ENCODE measurements at places on chromosomes 11 and 22.
A peak's percentile ranks its signal among the peaks of the same experiment; 100 is the strongest.

DNA sequence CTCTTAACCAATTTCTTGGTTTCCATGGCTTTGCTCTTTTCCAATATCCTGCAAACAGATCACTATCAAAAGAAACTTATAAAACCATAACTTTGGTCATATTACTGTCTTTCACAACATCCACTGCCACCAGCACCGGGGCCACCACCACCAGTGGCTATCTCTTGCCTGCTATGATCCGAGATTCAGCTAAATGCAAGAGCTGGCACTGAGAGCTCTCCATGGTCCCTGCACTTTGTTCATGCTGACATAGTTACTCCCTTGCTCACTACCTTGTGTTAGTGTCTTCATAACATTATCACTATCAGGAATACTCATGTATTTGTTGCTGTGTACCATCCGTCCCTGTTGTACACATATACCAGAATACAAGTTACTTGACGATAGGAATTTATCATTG is 299.0 kb downstream of the ETS1 start:
- DNase-seq = no peak

GRCh38 chr11:108606495-108607160 is 13.1 kb upstream of the EXPH5 start:
- no peak for DNase-seq

- no peak for DNase-seq
Observed at GRCh38 chr11:57100638-57101331, 81.0 kb upstream of the LRRC55 start.

- no peak for DNase-seq
Observed at GRCh38 chr22:41560095-41560471, 727 bp upstream of the CSDC2 start.

DNA sequence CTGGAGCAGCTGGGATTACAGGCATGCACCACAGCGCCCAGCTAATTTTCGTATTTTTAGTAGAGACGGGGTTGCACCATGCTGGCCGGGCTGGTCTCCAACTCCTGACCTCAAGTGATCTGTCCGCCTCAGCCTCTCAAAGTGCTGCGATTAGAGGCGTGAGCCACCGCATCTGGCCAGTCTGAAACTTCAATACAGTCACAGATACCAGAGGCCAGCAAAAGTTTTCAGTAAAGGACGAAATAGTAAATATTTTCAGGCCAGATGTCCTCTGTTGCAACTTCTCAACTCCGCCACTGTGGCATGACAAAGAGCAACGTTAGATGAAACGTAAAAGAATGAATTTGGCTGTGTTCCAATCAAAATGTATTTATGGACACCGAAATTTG is 403.6 kb downstream of the MN1 start:
- DNase-seq = no peak

- DNase-seq = no peak
Observed at GRCh38 chr11:75510004-75510722, 15.6 kb downstream of the GDPD5 start.

DNA sequence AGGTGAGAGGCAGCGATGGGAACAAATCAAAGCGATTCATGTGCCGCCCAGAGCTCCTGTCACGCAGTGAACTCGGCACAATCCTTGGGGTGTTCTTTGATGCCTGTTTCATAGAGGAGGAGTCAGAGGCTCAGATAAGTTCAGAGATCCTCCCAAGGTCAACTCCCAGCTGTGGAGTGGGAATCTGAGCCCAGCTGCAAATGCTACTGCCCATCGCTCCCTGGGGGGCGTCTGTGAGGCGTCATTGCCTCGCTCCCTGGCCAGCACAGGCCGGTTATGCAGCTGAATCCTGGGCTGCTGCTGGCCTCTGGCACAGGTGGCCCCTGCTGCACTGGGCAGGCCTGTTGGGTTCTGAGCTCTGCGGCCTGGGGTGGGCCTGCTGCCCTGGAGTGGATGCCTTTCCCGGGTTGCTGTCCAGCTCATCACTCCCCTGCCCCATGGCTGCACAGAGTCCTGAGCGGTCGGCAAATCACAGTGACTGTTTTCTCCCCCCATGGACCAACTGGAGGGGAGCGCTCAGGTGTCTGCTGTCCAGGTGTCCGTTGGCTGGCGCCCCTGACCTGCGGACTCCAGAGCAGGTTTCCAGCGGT is 36.3 kb upstream of the SHISAL1 start:
- no peak for DNase-seq

- DNase-seq = no peak
Observed at GRCh38 chr11:119795231-119795630, 66.2 kb upstream of the NECTIN1 start.

DNA sequence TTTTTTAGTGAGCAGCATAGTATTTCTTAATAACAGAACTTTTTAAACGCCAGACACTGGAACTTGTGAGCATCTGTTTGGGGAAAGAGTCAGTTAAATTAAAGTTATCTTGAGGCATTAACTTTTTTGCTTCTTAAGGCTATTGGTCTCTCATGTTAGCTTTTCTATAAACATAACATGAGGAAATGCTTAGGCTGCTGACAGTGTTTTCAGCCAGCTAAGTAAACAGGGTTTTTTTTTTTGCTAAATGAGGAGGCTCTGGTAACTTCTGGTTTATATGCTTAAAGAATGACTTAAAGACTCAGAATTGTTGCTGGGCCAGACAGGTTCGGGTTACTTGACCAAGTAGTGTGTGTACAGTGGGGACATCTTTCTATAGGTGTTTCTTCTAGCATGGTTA is 95.8 kb upstream of the ALKBH3 start:
- DNase-seq = no peak

DNA sequence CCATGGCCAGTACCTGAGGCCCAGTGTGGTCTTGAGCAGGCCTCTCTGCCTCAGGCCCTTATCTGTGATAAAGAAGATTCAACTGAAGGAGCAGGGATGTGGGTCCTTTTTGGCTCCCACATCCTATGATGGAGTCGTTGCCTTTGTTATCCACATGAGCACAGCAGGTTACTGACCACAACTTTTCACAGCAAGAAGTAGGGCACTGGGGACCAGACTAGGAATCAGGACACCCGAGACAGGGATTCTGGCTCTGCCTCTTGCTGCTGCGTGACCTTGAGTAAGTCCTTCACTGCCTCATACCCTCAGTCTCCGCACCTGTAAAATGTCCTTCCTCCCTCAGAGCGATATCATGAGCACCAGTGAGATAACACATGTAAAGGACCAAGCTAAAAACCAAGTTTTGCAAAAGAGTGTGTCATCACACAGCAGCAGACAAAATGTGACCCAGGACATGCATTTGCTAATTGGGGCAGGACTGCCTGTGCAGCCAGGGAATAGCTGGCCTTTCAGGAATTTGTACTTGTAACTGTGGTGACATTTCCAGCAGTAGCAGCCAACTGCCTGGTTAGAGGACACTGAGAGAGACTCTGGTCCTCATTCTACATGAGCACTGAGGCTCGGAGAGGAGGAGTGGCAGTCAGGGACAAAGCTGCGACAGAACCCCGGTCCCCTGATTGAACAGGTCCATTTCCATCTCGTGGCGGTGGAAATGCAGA is 13.2 kb upstream of the SMIM35 start:
- DNase-seq = no peak

GRCh38 chr11:86459682-86460460 is 85.2 kb downstream of the CCDC81 start:
- DNase-seq = no peak

DNA sequence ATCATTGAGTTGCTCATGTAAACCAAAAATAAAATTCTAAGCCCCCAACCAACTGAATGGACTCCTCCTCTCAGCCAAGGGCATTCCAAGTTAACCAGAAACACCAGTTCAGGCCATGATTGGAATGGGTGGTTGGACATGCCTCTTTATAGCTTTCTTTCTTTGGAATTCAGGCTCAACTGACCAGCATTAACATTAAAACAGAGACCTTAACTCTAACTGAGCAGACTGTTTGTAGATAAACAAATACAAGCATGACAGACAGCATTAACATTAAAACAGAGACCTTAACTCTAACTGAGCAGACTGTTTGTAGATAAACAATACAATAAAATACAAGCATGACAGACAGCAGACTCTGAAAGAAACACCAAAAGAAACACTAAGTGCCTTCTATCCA is 278.2 kb downstream of the DLG2 start:
- DNase-seq = no peak

- no peak for DNase-seq
Observed at GRCh38 chr11:113715882-113716625, 9.9 kb upstream of the TMPRSS5 start.

- no peak for DNase-seq
Observed at GRCh38 chr11:6544921-6545850, 48.1 kb downstream of the DNHD1 start.

DNA sequence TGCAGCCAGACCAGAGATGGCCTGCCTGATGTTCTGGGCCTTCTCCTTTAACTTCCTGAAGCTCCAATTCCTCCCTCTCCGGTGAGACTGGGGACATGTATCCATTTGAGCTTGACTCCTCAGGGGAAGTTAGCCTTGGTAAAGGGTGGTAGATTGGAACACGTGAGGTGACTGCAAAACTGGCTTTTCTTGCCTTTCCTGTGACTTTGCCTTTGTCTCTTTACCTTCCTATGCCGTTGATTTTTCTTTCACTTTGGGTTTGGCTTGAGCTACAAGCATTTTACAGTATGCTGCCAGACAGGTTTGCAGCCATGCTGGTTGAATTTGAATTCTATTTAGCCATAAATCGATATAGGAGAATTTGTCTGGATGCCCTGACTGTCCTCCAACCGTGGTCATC is 16.8 kb upstream of the GLYATL1 start:
- no peak for DNase-seq

GRCh38 chr11:61061081-61061826 is 41.0 kb upstream of the CD5 start:
- DNase-seq = peak; percentile 52

GRCh38 chr11:128261011-128261421 is 326.3 kb downstream of the ETS1 start:
- no peak for DNase-seq

DNA sequence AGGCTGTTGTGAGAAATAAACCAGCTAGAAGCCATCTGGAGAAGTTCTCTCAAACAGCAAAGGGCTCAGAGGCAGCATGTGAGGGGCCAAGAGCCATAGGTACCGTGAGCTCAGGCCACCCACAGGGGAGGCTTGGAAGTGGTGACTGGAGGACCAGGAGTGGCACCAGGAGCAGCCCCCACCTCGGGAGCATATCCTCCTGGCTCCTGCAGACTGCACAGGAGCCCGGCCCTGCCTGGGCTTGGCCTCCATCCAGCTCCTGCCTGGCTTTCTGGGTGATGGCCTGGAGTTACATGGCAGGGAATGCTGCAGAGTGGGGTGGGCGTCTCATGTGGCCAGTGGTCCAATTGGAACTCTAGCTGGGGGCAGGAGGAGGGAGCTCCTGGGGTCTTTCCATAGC is 4.2 kb upstream of the MPPED1 start:
- DNase-seq = no peak

DNA sequence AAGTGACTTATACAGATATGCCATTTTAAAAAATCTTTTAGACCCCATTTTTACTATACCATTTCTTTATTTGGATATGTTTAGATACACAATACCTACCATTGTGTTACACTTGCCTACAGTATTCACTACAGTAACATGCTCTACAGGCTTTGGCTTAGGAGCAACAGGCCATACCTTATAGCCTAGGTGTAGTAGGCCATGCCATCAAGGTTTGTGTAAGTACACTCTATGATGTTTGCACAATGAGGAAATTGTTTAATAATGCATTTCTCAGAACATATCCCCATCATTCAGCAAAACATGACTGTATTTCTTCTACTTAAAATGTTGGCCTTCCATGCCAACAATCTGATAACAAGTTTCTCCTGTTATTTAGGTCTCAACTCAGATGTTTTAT is 1559.5 kb upstream of the TENM4 start:
- no peak for DNase-seq

GRCh38 chr11:76175783-76176182 is 30.5 kb downstream of the WNT11 start:
- DNase-seq = no peak

DNA sequence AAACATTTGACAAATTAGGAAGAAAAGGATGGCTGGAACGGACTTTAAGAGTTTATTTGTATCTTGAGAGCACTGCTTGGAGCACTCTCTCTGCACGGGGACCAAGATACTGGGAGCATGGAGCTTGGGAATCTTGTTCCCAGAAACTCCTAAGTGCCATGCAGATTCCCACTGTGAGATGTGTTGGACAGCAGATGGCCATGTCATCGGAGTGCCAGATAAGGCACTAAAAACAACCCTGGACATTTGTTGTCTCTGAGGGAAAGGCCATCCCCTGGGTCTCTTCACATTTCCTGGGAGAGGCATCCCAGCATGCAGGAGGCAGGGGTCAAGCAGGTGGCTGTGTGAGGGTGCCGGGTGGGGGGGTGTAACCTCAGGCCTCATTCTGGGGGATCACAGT is 2.9 kb downstream of the KIRREL3 start:
- DNase-seq = no peak

GRCh38 chr22:30731658-30732057 is 37.0 kb downstream of the OSBP2 start:
- no peak for DNase-seq

DNA sequence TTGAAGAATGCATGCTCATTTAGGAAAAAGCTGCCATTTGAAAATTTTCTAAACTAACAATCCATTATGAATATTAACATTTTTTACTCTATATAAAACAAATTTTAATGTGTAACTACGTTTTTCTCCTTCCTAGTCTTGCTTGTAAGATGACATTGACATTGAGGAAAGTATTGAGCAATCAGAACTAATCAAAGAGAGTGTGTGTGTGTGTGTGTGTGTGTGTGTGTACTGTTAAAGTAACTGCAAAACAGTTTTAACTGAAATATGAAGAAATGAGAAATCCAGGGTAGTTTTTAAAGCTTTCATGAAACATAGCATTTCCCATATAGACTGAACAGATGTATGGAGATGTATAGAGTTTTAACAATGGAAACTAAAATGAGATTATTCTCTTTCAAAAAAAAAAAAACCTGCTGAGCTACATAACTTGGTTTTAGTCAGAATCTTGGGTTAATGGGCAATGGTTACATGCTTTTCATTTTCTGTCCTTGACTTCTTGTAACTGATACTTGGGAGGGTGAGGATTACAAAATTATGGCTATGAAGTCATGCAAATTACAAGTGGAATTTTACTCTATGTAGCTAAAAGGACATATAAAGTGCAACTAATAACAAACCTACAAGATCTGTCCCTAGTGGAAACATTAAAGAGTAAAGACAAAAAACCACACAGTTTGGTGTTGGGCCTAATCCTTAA is 2.0 kb downstream of the PDGFD start:
- no peak for DNase-seq

- DNase-seq = no peak
Observed at GRCh38 chr22:19590696-19591095, 66.5 kb upstream of the CLDN5 start.

DNA sequence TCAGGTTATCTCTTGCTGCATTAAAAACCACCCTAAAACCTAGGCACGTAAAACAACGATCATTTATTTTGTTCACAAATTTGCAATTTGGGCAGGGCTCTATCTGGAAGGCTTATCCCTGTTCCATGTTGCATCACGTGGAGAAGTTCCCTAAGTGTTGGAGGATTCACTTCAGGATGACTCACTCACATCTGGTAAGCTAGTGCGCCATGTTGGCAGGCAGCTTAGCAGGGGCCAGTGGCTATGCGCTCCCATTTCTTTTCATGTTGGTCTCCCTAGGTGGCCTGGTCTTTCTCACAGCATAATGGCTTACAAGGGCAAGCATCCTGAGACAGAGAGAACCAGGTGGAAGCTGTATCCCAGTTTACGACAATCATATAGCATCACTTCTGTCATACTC is 226.8 kb downstream of the BLID start:
- DNase-seq = no peak

GRCh38 chr11:68461575-68461917 is 994 bp downstream of the PPP6R3 start:
- DNase-seq = no peak
